Type B pancreatic cell (in vitro differentiated cells): ENCODE measurements at places on chromosomes 7 and 10.

DNA sequence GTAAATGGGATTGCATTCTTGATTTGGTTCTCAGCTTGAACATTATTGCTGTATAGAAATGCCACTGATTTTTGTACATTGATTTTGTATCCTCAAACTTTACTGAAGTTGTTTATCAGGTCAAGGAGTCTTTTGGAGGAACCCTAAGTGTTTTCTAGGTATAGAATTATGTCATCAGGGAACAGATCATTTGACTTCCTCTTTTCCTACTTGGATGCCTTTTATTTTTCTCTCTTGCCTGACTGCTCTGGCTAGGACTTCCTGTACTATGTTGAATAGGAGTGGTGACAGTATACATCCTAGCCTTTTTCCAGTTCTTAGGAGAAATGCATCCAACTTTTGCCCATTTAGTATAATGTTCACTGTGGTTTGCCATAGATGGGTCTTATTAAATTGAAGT lies 48.8 kb downstream of the ANXA8 start:
- DNase-seq: no peak

DNA sequence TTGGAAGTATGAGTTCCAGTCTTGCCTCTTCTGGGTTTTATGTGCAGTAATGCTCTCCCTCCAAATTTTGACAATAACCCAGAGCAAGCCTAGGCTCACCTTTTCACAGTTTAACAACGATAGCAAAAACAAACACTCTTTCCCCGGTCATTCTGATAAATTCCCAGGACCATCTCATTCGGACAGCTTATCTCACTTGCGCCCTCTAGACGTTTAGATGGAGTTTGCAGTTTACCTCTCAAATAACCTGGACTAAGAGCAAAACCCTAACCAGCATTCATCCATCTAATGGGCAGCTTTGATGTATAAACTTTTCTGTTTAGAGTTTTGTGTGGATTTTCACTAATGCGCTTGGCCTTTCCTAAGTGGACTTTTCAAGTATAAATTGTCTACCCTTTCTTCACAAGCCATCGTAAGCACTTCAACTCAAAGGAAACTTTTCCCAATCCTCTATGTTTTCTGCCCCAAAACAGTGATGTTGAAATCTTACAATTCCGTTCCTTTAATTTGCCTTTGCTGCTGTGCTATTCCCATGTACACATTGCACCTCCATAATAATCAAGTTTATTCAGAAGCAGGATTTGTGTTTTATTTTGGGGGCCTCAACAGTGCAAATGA lies 114.9 kb downstream of the HDAC9 start:
- no peak for DNase-seq

- DNase-seq: no peak
These were observed 714.1 kb upstream of the COBL start for GRCh38 chr7:52030722-52031121.

DNA sequence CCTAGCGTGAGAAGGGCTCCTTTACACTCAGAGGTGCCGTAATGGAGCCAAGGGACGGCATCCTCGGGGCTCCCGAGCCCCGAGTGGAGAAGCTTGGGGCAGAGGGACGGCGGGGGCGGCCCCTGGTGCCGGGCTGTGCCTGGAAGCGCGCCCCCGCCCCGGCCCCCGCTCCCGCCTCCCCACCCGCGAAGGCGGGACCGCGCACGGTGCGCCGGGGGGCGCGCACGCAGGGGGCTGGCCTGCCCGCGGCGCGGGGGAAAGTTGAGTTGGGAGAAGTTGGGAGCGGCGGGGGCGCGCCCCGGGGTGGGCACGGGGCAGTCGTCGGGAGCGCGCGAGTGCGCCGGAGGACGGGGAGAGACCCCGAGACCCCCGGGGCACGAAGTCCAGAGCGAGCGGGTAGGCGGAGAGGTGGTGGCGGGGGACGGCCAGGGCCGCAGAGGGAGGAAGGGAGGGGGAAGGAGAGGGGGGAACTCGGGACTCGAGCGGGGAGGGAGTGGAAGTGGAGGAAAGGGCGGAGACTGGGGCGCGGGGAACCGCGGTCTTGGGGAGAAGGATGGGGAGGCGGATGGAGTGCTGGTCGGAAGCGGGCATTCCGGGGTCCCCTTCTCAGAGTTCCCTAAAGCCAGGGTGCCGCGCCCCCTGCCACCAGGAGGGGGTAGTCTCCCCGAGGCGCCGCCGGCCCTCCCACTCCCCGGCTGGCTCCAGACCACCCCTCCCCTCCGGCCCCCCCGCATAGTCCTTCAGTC lies at the start of gene SLC4A2:
SLC4A2 (plus strand) TSS at position 223 of the 746 bp plus-strand sequence. CDS start 2,399 bp downstream, outside the sequence.
- peak; percentile 81 for DNase-seq

- no peak for DNase-seq
These were observed 229.9 kb downstream of the RPS24 start for GRCh38 chr10:78263521-78263988.

DNA sequence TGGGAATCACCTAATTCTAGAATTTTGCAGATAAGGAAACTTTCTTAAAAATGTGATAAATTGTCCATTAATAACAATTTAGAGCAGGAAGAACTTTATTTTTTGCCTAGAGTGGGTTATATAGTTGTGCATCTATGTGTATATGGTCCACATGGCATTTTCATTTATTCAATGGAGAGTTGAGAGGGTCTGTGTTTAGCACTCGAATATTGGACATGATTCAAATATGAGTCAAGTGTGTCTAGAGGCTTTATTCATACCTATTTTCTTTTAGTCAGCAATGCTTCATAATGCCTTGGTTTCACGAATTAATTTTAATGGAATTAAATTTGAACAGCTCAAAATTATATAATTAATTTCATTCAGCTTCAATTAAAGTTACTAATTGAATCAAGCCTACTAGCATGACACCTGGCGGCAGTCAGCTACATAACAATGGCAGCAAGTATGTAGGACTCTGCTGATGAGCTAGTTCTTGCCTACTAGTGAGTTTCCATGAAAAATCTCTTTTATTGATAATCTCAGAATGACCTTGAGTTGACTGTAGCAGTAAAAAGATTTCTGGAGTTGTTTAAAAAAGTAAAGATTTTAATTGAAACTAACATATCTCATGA lies 17.7 kb downstream of the MDFIC start:
- no peak for DNase-seq

- DNase-seq: no peak
These were observed 229.7 kb downstream of the CACNB2 start for GRCh38 chr10:18369859-18370473.

DNA sequence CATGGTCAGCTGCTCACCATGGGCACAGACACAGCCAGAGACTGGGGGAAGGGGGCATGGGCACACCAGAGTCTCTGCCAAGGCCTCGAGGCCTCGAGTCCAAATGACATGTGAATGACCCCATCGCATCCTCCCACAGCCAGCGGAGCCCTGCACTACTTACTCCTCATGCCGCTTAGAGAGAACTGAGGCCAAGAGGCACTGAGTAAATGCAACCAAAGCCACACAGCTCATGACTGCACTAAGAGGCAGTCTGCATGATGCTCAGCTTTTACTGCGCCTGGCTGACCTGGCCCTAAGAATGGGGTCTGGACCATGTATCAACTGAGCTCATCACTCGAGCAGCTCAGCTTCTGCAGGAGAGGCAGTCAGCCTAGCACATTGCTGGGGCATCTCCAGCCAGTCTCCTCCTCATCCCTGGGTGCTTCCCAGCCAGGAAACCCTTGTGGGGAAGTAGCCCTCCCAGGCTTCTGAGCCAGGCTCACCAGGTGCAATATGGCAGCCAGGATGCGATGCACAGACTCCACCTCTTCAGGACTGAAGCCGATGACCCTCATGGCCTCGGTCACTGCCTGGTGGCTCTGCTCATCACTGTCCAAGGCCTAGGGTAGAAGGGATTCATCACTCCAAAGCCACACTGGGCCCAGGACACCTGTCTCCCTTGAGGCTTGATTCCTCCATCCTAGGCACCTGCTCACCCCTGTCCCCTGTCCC lies 7.5 kb downstream of the MYO1G start:
- DNase-seq: no peak

DNA sequence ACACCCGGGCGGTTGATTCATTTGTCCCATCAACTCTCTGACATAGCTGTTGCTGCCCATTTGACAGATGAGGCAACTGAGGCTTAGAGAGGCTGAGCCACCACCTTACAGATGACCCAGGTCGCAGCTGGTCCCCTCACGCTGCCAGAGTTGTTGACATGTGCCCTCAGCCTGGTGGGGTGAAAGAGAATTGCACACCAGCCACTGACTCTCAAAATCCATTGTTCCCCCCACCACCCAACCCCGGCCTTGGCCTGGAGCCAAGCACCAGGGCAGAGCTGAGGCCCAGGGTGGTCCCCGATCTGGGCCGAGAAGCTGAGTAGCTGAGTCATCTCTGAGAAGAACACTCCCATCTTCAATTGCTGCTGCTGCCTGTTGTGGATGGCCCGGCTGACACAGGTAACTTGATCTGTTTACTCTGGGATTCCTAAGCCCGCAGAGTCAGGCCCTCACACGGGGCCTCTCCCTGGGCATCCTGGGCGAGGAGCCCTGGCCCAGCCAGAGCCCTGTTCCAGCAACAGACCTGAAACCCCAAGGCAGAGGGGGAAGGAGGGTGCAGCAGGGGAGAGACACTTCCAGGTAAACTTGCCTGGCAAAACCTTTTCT lies 27.5 kb downstream of the PVRIG start:
- DNase-seq: peak; percentile 83
